Progenitor cell of endocrine pancreas (in vitro differentiated cells): ENCODE measurements at places on chromosomes 16 and 17. TPM values are rescaled to one million over a fixed set of nuclear protein-coding genes. Genes with fewer than 3 reads are reported as not detected.

DNA sequence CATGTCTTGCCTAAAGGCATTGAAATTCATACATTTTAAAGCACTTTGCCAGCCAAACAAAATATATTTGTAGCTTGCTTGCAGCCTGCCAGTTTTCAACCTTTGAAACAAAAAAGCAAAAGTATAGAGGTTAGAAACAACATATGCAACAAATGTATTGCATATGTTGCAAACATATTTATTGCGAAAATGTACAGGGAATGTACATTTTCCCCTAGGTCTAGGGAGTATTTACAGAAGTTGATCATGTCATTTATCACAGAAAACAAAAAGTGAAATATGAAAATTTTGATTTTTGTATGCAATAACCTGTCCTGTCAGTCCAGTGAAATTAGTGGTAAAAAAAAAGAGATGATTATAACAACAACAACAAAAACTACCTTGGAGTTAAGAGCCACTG is 171.5 kb downstream of the SPECC1 start:
- no peak for DNase-seq
- H3K4me1 ChIP-seq: peaks cover 3% of the 10 kb centered on the region
- H3K27me3 ChIP-seq: no peaks in the 10 kb centered on the region
- H3K27ac ChIP-seq: no peak overlapping the region

DNA sequence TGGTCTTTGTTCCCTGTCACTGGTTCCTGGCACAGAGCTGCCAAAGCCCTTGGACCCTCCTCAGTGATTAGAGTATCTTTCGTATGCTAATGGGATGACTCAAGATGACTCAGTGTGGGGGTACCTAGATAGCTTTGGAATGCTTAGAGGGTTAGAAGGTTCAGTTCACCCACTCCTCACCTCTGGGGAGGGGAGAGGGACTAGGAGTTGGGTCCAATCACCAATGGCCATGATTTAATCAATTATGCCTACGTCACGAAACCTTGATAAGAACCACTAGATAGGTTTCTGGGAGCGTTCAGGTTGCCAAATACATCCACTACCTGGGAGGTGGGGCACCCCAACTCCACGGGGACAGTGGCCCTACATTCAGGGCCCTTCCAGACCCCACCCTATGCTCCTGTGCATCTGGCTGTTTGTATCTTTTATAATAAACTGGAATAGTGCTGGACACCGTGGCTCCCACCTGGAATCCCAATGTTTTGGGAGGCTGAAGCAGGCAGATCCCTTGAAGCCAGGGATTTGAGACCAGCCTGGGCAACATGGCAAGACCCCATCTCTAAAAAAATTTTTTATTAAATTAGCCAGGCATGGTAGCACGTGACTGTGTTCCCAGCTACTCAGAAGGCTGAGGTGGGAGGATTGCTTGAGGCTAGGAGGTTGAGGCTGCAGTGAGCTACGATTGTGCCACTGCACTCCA is 29.2 kb upstream of the LITAF start:
- no peaks in the 10 kb centered on the region for H3K36me3 ChIP-seq
- H3K4me3 ChIP-seq: no peak overlapping the region
- H3K4me1 ChIP-seq: peaks cover 6% of the 10 kb centered on the region
- H3K27me3 ChIP-seq: peaks cover 5% of the 10 kb centered on the region
- no peak for DNase-seq

DNA sequence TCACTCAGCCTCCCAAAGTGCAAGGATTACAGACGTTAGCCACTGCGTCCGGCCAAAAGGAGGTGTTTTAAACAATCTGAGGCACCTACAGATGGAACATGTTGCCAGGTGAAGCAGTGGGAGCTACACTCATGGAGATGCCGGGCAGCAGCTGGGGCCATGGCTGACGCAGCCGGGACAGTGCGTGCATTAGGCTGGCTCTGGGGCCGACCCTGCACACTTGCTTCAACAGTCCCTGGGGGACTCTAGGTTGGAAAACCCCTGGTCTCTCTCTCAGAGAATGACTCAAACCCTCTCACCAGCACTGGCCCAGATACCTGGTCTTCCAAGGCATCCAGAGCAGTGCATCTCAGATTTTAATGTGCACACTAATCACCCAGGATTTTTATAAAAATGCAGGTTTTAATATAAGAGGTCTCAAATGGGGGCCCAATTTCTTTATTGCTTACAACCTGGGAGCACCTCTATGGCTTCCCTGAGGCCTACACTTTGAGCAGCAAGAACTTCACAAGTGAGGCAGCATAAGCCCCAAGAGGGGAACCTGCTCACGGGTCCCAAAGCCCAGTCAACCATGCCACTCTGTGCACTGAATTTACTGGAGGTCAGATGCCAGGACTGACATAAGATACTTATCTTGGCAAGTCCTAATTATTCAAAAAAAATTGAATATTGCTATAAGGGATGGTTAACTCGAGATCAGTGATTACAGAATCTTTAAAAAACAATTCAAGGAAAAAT is 70.8 kb upstream of the TRAP1 start:
- no peak overlapping the region for H3K4me3 ChIP-seq
- DNase-seq: no peak
- H3K27ac ChIP-seq: peak overlapping the region; percentile 22
- H3K36me3 ChIP-seq: peaks cover 25% of the 10 kb centered on the region
- H3K4me1 ChIP-seq: peaks cover 3% of the 10 kb centered on the region

GRCh38 chr17:76309461-76309860 is 1.4 kb upstream of the QRICH2 start:
- H3K4me3 ChIP-seq: no peak overlapping the region
- peaks cover 29% of the 10 kb centered on the region for H3K36me3 ChIP-seq
- no peaks in the 10 kb centered on the region for H3K27me3 ChIP-seq
- H3K4me1 ChIP-seq: no peaks in the 10 kb centered on the region
- no peak for DNase-seq

- no peak overlapping the region for H3K4me3 ChIP-seq
- H3K27ac ChIP-seq: no peak overlapping the region
- H3K4me1 ChIP-seq: no peaks in the 10 kb centered on the region
- DNase-seq: no peak
Measured at GRCh38 chr16:10200637-10201586, 18.7 kb upstream of the GRIN2A start.

- DNase-seq: peak; percentile 66
- H3K27ac ChIP-seq: no peak within 1 kb of the TSS
- H3K4me1 ChIP-seq: peaks cover 11% of the 10 kb centered on the region
- no peaks in the 10 kb centered on the region for H3K36me3 ChIP-seq
Measured at GRCh38 chr17:38674749-38675615, at the start of gene EPOP. Gene EPOP, minus strand, starts transcription at chr17:38674957. Its CDS starts 462 bp downstream, at chr17:38674495.

- no peak for DNase-seq
- H3K27me3 ChIP-seq: peaks cover 3% of the 10 kb centered on the region
- H3K27ac ChIP-seq: no peak overlapping the region
- H3K4me3 ChIP-seq: no peak overlapping the region
Measured at GRCh38 chr17:31744511-31744951, 114.5 kb downstream of the COPRS start.

DNA sequence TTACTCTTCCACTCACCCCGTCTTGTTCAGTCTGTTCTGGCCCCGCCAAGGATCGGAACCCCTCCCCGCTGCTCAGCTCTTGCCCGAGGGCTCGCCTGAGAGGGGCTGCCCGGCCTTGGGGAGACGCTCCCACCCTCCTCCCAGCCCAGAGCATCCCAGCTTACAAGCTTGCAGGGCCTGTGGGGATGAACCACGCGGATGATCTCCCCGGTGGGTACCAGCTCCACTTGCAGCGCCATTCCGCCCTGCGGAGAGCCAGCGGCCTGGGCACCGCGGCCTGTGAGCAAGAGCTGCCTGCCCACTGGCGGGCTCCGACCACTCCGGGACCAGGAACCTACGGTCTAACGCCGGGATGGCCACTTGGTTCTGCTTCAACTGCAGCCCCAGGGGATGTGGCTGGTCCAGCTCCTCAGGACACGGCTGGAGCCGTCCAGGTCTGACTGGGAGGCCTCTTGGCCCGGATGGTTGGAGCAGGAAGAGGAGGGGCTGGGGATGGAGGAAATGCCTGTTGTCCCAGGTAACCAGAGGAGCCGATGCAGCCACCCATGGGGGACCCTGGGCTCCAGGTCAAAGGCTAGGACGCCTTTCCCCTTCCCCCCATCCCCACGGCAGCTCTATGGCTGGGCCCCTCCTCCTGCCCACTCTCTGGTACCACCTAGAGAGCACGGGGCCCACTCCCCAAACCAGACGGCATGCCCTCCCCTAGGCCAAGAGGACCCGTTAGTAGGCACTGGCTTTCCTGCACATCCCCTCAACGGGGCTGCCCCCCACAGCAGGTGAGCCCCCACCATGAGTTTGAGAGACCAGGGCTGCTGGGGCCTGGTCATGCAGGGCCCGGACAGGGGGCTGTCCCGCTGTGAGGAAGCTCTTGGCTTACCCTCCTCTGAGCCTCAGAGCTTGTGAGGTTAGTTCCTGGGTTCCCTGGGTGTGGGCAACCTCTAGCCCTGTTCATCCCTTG is at the start of gene MYO1C:
MYO1C (minus strand) TSS at position 438 of the 958 bp plus-strand sequence; CDS start at position 239, 199 bp downstream.
- no peaks in the 10 kb centered on the region for H3K36me3 ChIP-seq
- peaks cover 7% of the 10 kb centered on the region for H3K4me1 ChIP-seq
- H3K27ac ChIP-seq: peak within 1 kb of the TSS; percentile 89
- peaks cover 10% of the 10 kb centered on the region for H3K27me3 ChIP-seq

DNA sequence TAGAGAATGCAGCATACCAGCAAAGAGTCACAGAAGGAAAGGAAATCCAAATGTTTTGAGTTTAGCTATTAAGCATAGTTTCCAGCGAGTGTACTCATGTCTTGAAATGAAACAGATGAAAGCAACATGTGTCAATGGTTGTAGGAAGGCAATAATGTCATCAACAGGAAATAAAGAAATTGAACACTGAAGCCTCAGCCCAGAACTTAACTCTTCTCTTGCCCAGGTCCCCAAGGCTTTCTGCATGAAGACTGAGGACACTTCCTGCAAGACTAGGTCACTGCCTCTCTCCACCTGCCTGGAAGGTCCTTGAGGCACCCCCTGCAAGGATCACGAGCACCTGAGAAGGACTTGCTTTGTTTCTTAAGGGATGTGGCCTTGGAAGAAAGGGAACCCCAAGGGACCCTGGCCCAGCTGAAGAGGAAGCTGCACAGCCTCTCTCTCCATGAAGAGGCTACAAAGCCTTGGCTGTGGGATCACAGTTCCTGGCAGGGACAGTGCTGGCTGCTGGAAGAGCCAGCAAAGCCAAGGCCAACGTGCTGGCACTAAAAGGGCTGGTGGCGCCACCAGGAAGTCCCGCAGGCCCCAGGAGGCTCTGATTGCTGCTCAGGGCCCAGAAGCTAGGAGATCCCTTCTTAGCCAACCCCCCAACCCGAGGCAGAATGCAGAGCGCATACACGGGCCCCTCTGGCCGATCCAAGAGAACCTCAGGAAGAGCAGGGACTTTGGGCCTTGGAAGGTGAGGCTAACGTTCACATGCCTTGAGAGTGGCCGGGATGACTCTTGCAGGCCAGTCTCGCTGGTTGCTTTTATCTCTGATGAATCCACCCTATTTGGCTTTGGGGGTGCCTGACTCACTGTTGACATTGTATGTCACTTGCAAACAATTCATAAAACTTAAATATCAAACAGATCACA is 23.4 kb upstream of the AXIN2 start:
- H3K4me1 ChIP-seq: peaks cover 7% of the 10 kb centered on the region
- peaks cover 8% of the 10 kb centered on the region for H3K27me3 ChIP-seq
- no peak overlapping the region for H3K4me3 ChIP-seq
- no peaks in the 10 kb centered on the region for H3K36me3 ChIP-seq
- DNase-seq: no peak
- H3K27ac ChIP-seq: no peak overlapping the region

GRCh38 chr17:6475411-6475810 is 31.2 kb downstream of the PIMREG start:
- H3K36me3 ChIP-seq: no peaks in the 10 kb centered on the region
- no peak for DNase-seq
- peaks cover 15% of the 10 kb centered on the region for H3K4me1 ChIP-seq
- no peak overlapping the region for H3K4me3 ChIP-seq
- H3K27ac ChIP-seq: no peak overlapping the region
- no peaks in the 10 kb centered on the region for H3K27me3 ChIP-seq

DNA sequence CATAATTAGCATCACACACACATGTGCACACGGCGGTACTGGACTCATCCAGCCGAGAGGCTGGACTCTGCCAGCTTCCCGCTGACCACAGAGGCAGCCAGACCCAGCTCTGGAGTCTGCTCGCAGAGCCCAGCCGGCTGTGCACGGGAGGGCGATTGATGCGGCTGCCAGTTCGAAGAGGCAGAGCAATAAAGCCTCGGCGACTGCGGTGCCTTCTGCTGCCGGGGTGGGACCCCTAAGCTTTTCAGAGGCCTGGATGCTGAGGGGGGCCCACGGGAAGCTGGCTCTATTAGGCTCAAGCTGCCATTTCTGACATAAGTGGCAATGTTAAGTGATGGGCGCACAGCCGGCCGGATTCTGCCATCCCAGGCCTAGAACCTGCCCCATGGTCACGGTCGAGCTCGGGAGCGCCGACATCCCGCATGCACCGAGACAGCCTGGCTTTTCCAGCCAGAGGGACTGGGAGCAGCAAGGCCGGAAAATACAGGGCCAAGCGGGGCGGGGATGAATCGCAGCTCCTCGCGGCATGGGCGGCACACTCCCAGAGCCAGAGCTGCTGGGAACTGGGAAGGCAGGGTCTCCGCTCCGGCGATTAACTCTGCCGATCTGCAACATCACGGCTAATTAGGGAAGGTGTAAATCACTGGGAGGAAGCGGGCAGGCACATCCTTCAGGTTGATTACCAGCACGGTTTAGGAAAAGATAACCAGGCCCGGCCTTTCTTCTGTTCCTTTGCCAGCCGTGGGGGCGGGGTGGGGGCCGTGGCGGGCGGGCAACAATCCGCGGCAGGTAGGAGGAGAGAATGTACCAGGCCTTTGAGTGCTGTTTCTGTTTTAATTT is 57.7 kb downstream of the TBC1D16 start:
- H3K4me1 ChIP-seq: peaks cover 2% of the 10 kb centered on the region
- no peak overlapping the region for H3K4me3 ChIP-seq
- peaks cover 6% of the 10 kb centered on the region for H3K36me3 ChIP-seq
- DNase-seq: no peak
- no peak overlapping the region for H3K27ac ChIP-seq
- H3K27me3 ChIP-seq: no peaks in the 10 kb centered on the region

- no peak for DNase-seq
- no peaks in the 10 kb centered on the region for H3K36me3 ChIP-seq
- H3K4me3 ChIP-seq: no peak overlapping the region
- no peak overlapping the region for H3K27ac ChIP-seq
- peaks cover 30% of the 10 kb centered on the region for H3K4me1 ChIP-seq
Measured at GRCh38 chr16:47139561-47140185, 4.1 kb downstream of the NETO2 start.

- H3K4me3 ChIP-seq: no peak overlapping the region
- H3K27ac ChIP-seq: peak overlapping the region; percentile 92
- H3K27me3 ChIP-seq: peaks cover 8% of the 10 kb centered on the region
- H3K36me3 ChIP-seq: no peaks in the 10 kb centered on the region
- H3K4me1 ChIP-seq: peaks cover 16% of the 10 kb centered on the region
Measured at GRCh38 chr17:49866019-49866380, 18.1 kb upstream of the TAC4 start.

The NTN1 gene
- 3.3 and 4.4 TPM in 2 replicates for total RNA-seq

The ADAT1 gene
- total RNA-seq: 61.2 and 65.8 TPM in 2 replicates

The PRR15L gene
- total RNA-seq: 32.2 and 36.1 TPM in 2 replicates

The PSME3IP1 gene
- 101 and 115 TPM in 2 replicates for total RNA-seq

The SCNN1G gene
- total RNA-seq: 1.2 and 1.5 TPM in 2 replicates

The PRRT2 gene
- 1.4 and 2.4 TPM in 2 replicates for total RNA-seq

The MRC2 gene
- total RNA-seq: 4.9 and 6.3 TPM in 2 replicates

The DBNDD1 gene
- total RNA-seq: 53.8 and 57.4 TPM in 2 replicates
